Endothelial cell (in vitro differentiated cells): ENCODE measurements at places on chromosomes 6 and 20. TPM values are rescaled to one million over a fixed set of nuclear protein-coding genes. Genes with fewer than 3 reads are reported as not detected.

The RNF5 gene
- total RNA-seq: 44.4 TPM

DNA sequence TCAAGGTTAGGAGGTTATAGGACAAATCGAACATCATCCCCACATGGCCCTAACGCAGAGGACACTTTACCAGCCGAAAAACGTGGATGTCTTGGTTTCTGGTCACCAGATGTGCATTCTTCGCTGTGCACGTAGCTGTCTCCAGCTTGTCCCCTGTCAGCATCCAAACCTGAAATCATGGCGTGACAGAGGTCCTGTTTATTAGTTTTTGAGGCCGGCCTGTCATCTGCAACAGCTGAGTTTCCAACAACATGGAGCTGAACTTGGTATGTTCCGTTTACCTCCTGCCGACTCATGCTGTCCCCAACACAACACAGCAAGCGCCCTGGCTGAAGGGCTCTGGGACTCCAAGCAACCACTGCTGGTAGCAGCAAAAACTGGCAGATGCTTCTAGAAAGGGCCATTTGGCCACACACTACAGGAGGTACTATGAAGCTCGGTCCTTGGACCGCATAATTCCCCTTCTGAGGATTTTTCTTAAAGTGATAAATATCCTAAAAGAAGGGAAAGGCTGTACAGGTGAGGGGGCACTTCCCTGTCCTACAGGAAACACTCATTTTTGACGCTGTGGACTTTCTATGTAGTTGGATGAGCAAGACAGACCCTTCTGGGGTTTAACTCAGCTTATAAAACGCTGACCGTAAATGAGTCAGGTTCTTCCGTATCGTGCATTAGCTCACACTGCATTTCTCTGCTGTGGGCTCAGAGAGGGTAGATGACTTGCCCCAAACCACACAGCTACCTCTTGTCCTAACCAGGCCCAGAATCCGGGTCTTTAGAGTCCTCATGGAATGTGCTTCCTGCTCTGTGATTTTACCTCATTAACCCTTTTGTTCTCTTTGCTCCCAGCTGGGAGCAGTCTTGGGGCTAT is 79.7 kb upstream of the NFATC2 start:
- DNase-seq: no peak

The CST8 gene
- total RNA-seq: not detected

- peak; percentile 19 for DNase-seq
These were observed 146.7 kb downstream of the TASP1 start for GRCh38 chr20:13492001-13492481.

The NOX3 gene
- not detected for total RNA-seq

GRCh38 chr6:132361101-132361500 is 40.2 kb downstream of the MOXD1 start:
- no peak for DNase-seq

GRCh38 chr6:41058783-41059181 is 5.8 kb downstream of the APOBEC2 start:
- DNase-seq: no peak

GRCh38 chr20:44734938-44735337 is 10.7 kb upstream of the KCNK15 start:
- DNase-seq: peak; percentile 32

DNA sequence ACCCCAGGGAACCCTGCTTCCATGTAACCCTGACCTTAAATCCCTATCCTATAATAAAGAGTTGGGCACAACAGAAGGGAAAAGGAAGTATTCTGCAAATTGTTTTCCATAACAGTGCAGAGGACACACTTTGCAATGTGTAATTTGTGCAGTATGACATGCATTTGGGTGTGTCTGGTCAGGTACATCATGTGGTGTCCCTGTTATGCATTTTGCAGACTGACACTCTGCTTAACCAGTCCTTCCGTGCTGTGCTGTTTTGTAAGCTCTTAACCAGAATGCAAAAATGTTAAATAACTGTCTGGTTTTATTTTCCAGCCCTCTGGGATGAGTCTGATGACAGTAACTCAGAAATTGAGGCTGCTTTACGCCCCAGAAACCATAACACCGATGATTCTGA is 57.0 kb upstream of the XRN2 start:
- no peak for DNase-seq

DNA sequence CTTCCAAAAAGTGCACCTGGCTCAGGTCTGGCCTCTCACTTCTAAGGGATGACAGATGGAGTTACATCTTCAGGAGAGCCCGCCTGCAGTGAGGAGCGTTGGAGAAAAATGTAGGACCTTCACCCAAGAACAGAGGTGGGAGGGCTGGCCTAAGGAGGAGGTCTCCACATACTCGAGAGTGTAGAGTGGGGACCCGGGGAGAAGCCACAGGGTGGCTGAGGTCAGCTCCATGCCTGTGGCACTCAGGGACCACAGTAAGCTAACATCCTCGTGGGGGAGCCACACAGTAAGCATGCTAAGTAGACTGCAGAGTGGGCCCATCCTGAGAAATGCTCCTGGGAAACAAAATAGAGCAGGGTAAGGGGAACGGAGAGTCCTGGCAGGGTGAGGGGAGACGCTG is 24.0 kb downstream of the AAR2 start:
- DNase-seq: no peak

DNA sequence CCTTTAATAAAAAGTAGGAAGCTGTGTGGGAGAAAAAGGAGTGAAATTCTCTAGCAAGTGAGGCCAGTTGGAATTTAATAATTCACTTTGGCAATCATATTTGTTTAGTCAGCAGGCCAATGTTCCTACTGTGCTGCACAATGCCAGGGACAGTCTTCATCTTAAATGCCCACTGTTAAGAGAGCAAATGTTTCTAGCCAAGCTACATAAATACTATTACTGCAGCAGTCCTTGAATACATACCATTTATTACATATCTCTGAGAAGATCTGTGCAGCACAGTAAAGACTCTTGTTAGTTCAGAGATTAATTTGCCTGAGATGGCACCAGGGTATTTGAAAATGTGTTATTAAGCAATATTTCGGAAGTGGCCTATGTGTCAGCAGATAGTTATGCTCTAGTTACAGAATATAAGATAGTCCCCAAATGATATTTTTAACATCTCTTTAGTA is 105.4 kb downstream of the OGFRL1 start:
- DNase-seq: no peak

GRCh38 chr6:89350281-89350966 is 2.1 kb downstream of the UBE2J1 start:
- DNase-seq: no peak

- DNase-seq: no peak
These were observed 1.1 kb upstream of the SMOC2 start for GRCh38 chr6:168439794-168440450.

The HCRTR2 gene
- total RNA-seq: not detected

The SUMO4 gene
- 4.8 TPM for total RNA-seq

GRCh38 chr6:44151348-44152108 is 7.1 kb upstream of the CAPN11 start:
- peak; percentile 92 for DNase-seq

The CD40 gene
- 69.4 TPM for total RNA-seq

DNA sequence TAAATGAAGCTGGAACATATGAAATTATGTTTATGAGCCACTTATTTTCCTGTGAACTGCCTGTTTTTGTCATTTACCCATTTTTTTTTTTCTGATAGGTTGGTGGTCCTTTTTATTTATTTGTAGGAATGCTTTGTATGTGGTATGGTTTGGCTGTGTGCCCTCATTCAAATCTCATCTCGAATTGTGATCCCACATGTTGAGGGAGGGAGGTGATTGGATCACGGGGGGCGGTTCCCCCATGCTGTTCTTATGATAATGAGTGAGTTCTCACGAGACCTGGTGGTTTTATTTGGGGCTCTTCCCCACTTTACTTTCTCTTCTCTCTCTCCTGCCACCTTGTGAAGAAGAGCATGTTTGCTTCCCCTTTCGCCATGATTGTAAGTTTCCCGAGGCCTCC is 77.3 kb downstream of the CDH26 start:
- DNase-seq: no peak

- no peak for DNase-seq
These were observed 91.3 kb upstream of the GGTLC1 start for GRCh38 chr20:24079661-24080412.

The MAP7 gene
- 1.3 TPM for total RNA-seq

DNA sequence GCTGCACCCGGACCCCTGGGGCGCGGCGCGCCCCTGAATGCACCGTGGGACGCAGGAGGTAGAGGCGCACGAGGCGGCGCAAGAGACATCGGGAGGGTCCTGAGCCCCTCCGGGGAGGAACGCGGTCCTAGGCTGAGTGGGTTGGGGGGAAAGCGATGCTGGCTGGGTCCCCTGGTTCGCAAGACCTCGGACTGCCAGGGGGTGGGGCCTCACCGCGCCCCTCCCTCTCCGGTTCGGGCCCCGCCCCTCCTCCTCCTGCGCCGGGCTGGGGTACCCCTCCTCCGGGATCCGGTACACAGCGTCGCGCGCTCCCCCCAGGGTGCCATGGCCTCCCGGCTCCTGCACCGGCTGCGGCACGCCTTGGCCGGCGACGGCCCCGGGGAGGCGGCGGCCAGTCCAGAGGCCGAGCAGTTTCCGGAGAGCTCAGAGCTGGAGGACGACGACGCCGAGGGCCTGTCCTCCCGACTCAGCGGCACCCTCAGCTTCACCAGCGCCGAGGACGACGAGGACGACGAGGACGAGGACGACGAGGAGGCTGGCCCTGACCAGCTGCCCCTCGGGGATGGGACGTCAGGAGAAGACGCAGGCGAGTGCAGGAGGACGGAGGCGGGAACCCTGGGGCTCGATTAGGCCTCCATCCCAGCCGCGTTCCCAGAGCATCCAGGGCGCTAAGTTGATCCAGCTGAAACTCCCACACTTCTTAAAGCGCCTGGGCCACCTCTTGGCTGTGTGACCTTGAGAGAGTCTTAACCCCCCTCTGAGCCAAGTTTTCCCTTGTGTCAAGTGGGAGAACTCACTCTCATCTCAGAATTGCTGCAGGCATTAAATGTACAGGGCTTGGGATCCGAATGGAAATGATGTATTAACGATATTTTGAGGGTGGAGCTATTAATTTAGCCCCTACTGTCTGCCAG is 541 bp downstream of the SNX21 start:
- peak; percentile 70 for DNase-seq

DNA sequence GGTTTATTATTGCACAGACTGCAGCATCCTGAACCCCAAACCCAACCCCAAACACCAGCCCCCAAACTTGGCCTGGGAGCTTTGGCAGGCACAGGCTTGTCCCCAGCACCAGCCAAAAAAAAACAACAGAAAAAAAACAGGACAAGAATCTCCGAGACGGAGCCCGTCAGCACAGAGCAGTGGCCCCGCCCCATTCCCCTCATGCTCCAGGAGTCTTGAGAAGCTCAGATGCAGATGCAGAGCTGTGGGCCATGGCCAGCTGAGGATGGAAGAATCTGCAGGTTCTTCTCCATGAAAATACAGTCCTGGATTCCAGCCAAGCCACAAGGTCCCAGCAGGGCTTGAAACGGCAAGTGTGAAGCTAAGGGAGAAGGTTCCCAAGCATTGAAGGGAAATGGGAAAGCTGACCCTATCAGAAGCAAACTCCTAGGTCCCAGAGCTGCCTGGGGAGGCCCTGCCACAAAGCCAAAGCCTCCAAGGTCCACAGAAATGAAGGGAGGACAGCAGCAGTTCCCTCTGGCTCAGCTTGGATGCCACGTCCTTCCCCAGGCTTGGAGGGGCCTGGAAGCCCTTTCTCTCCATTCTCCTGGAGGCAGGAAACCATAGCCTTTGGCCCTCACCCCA is 75.2 kb downstream of the JPH2 start:
- no peak for DNase-seq

GRCh38 chr6:111600588-111601445 is 4.9 kb downstream of the TRAF3IP2 start:
- DNase-seq: no peak

- no peak for DNase-seq
These were observed 195.3 kb upstream of the KCNK16 start for GRCh38 chr6:39517756-39518155.

DNA sequence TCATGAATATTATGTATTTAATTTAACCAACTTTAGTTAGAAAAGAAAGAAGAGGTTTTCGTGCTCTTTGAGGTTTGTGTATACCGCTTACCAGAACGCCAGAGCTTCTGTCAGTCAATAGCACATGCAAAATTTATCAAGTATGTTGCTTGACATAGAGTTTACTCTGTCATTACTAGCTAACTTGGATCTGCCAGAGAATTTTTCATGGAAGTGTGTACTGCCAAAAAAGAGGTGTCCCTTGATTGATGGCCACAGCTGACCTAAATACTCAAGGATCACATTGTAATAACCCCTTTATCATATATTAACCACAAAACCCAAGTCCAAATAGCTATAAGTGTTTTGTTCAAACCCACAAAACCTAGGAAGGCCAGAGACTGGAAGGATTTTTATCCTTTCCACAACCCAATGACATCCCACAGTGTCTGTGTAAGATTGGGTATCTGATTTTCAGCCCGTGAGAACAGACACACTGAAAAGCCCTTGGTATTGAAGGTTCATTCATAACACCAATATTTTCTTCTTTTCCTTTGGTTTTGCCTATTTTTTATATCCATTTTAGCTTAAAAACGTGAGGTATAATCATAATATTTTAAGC is 194.0 kb upstream of the EYA4 start:
- DNase-seq: no peak

The BANF2 gene
- not detected for total RNA-seq

DNA sequence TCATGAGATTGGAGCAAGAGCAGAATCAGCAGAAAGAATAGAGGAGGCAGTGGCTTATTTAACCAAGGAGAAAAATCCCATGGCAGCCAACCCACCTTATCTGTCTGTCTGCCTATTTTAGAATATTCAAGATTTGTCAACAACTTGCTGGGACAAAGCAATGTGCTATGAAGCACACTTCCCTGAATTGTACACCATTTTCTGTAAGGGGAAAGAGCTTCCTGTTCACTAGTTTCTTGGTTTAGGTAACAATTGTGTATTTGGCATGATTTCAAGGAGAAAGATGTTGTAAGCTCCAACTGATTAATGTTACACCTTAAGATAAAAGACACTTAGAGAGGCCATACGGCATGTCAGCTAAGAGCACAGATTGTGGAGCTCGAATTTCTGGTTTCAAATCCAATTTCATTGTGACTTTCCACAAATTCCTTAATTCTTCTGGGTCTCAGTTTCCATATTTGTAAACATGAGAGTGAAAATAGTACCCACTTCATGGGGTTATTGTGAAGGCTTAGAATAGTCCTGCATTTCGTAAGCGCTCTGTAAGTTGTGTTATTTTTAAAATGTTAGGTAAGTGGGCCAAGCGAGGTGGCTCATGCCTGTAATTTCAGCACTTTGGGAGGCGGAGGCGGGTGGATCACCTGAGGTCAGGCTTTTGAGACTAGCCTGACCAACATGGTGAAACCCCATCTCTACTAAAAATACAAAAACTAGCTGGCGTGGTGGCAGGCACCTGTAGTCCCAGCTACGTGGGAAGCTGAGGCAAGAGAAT is 4.8 kb upstream of the MUC22 start:
- no peak for DNase-seq

The SHLD1 gene
- 7.1 TPM for total RNA-seq

DNA sequence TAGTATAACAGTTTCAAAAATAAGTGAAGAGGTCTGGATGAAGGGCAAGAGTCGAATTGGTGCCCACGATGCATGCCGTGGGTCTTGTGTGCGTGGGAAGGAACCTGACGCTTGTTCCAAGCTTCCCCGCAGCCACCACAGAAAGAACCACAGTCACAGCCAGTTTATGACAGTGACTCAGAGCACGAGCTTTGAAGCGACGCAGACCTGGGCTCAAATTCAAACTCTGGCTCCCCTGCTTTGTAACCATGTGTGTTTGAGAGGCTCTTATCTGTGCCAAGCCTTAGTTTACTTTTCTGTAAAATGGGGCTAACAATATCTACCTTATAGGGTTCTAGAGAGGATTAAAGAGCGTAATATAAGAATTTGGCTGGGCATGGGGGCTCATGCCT is 65.5 kb downstream of the SYNJ2 start:
- DNase-seq: no peak

The VIP gene
- total RNA-seq: 1.7 TPM

The SLC17A2 gene
- total RNA-seq: not detected

GRCh38 chr20:1901704-1902103 is 6.5 kb downstream of the SIRPA start:
- no peak for DNase-seq

The MRAP2 gene
- total RNA-seq: 5.1 TPM

The SIRPA gene
- 132 TPM for total RNA-seq
